COR-L47 (cell line): ENCODE measurements at places on chromosomes 16 and 17.

DNA sequence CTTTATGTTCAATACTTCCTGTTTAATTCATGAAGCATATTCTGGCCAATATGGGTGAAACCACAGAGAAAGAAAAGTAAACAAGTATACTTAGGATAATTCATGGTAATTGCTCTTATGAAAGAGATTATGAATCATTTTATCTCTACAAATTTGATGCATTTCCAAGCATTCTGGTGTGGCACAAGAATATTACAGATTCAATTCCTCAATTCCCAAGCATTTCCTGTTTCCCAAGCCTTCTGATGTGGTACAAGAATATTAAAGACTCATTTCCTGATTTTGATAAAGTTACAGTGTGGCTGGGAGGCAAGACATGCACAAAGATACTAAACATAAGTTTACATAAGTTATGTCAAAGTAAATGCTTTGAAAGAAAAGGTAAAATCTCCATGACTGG lies 126.1 kb upstream of the NUDT7 start:
- no peak for DNase-seq

- DNase-seq = no peak
Measured at GRCh38 chr17:21082001-21082436, 39.2 kb upstream of the USP22 start.

GRCh38 chr17:41624208-41625101 lies at the start of gene KRT17:
TSS of gene KRT17 (minus strand) at chr17:41624575. CDS start at chr17:41624509, 66 bp downstream.
- DNase-seq = no peak

DNA sequence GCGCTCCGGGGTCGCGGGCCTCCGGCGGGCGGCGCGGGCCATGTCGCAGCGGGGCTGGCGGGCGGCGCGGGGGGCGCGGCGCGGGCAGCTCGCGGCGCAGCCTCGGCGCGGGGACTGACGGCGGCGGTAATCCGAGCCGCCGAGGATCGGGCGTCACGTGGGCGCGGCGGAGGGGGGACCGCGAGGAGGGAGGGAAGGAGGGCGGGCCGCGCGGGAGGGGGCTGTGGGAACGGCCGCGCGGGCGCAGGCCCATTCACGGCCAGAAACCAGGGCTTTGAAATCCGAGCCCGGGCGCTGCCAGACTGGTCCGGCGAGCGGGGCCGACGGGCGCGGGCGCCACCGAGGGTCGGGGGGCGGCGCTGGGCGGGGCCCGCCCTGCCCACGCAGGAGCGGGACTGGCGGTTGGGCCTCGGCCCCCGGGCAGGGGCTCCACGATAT lies at the start of gene MTSS2:
Gene MTSS2 (minus strand): TSS at position 116 of the 438 bp plus-strand sequence. CDS start 262 bp downstream, outside the sequence.
- DNase-seq = peak; percentile 75

DNA sequence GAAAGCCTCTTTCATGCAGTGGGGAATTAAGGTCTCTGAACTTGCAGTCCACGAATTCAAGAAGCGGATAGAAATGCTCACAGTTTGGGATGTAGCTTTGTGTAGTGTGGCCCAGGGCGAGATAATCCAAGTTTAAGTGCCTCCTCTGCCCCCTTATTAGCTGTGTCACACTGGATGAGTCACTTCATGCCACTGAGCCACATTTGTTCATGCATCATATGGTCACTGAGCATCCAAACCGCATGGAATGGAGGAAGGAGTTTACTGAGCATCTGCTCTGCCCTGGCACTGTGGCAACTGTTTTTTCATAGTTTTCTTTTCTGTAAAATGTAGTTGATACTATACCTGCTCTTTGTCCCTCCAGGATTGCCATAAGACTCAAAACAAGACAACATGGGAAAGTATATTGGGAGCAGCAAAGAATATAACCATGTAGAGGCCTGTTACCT lies 15.1 kb upstream of the DHX8 start:
- no peak for DNase-seq

DNA sequence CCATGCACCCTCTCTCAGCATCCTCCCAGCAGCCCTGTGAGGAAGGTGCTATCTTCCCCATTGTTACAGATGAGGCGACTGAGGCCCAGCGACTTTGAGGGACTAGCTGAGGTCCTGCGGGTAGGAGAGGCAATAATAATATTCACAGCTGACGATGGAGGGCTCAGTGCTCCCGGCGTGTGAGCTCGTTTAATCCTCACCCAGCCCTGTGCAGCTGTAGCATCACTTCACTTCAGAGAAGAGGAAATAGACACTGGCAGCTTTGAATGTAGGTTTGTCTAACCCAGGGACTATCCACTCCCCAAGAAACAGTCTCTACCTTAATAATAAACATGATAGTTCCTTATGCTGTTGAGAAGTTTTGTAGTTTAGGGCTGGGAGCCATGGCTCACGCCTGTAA lies 21.6 kb downstream of the LASP1 start:
- no peak for DNase-seq

DNA sequence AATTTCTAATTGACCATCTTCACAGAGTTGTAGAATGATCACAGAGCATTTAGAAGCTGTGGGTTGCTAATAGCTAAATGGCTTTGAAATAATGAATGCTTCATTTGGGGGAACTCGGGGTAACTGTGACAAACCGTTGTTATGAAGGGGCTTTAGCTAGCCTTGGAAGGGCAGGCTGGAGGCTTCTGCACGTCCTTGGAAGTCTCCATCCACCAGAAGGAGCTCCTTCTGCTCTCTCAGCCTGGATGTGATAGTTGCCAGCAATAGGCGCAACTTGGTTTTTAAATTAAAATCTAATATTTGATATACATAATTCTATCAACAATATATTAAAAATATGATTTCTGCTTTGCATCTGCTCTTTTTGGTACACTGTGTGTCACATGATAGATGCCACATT lies 200.5 kb downstream of the RPTOR start:
- DNase-seq = no peak

DNA sequence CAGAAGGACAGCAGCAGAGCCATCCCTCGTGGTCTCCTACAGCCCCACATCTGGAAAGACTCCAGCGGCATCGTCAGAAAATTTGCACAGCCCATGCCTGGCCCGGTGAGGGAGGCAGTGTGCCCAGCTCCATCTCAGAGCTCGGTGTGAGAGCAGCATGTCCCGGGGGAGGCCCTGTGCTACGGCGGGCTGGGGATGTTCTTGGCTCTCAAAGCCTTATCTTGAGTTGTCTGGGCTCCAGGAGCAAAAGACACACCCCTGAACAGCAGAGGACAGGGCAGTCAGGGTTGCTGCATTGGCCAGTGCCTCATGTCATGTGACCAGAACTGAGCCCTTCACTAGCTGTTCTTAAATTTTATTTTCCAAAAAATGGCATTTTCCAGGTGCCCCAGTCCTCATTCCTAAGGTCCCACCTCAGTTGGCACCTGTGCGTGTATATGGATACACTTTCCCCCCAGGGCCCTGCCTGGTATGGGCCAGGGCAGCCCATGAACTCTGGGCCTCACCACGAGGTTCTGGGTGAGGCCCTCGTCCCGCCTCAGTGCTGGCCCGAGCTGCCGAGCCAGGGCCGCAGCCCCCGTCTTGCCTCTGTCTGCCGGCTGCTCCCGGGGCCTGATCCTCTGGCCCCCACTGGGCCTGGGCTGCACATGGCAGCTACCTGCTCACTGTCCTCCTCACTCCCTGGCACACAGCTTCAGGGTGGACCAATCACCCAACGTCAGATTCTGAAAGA lies 3.0 kb downstream of the NUDT16L1 start:
- DNase-seq = no peak
